Activated CD4-positive, alpha-beta T cell treated with anti-CD3 and anti-CD28 coated beads for 36 hours (primary cell): ENCODE measurements at places on chromosomes 2 and 18.
A peak's percentile ranks its signal among the peaks of the same experiment; 100 is the strongest.

GRCh38 chr2:210503001-210503623 is 26.6 kb upstream of the LANCL1 start:
- peak; percentile 48 for DNase-seq

DNA sequence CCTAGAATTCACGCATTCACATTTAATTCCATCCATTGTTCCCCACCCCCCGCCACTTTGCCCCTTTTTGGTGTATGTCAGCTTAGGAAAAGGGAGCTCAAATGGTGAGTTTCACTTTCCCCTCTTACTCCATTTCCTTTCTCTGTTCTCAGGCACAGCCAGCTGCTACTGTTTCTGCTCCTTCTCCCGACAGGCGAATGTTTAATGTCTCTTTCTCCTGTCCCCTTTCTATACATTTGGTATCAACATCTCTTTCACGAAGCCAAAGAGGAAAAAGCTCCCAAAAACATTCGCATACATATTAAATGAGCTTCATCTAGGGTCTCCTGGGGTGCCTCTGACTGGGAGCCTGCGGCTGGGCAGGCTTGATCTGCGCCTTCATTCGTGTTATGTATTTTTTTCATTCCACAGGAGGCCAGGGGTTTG is 124.2 kb upstream of the SATB2 start:
- DNase-seq: no peak

- no peak for DNase-seq
These were observed 58.3 kb upstream of the MAPRE3 start for GRCh38 chr2:26911911-26912861.

- no peak for DNase-seq
These were observed 70.6 kb downstream of the CTAGE1 start for GRCh38 chr18:22346953-22347605.

DNA sequence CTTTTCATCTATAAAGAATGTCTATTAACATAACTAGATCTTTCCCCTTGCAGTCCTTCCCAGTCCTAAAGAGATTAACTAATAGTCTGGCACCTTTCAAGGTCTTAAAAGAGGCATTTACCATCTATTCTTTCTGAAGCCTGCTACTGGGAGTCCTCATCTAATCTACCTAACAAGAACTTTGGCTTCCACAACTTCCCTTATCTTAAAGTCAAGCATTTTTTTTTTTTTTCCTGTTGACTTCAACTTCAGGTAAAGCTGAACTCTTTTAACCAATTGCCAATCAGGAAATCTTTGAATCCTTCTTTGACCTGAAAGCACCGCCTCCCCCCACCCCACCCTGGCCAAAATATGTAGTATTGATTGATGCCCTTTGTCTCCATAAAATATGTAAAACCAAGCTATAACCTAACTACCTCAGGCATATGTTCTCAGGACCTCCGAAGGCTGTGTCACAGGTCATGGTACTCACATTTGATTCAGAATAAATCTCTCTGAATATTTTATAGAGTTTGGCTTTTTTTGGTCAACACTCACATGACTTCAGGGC is 168.6 kb downstream of the PTPRM start:
- no peak for DNase-seq

GRCh38 chr2:42171396-42171980 is 2.3 kb downstream of the EML4 start:
- no peak for DNase-seq

DNA sequence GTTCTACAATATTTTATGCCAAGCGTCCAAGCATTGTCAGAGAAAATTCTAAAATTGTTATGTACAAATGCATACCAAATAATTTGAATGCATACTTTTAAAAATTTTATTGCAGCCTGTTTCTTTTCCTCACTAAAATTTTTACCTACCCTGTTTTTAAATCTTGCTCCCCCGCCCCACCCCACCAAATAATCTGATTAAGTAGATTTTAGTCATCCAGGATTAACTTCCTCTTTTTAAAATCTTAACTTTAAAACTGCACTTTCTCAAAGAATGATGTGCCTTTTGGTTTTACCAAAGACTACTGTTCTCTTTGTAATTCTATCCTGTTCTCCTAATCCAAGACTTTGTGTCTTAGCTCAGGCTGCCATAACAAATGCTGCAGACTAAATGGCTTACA is 269.4 kb upstream of the FN1 start:
- no peak for DNase-seq

DNA sequence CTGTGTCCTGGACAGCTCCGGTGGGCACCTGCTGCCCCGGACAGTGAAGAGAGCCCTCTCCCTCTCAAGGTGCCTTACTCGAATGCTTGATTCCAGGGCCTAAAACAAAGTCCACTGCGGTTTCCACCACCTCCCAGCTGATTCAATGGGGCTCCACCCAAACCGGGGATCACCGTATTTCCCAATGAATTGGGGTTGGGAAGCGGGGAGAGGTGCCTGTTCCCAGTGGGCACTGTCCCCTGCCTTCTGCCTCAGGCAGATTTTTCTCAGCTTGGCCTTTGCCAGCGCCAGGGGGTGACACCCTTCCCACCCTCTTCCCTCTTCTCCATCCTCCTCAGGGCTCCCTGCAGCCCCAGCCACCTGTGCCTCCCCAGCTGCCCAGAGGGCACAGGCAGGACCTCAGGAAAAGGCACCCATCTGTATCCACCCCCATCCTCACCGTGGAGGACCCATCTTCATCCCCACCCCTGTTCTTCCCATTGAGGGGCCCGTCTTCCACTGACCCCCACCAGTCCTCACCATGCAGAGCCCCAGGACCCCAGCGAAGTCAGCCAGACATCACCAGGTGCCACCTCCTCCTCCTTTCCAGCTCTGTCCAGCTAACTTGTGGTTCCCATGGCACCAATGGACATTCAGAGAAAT is 66.7 kb upstream of the HPCAL1 start:
- no peak for DNase-seq

- no peak for DNase-seq
These were observed 162.6 kb upstream of the SIX3 start for GRCh38 chr2:44778671-44779476.

DNA sequence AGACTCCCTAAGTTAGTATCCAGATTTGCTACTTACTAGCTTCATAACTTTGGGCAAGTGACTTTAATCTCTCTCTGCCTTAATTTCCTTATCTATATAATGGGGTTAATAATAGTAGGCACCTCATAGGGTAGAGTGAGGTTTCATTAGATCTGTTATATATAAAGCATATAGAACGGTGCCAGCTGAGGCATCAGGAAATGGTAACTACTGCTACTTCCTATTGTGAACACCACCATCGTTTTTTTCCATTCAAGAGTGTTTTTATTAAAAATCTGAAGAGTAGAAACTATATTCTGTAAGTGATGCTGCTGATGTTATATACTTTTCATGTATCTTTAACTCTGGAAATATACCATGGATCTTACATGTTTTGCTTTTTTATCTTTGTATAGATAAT is 44.3 kb downstream of the MALT1 start:
- DNase-seq: no peak
